Stimulated activated CD4-positive, alpha-beta T cell treated with anti-CD3 and anti-CD28 coated beads, Interleukin-1b, Interleukin-23, amount 100 ng/mL, for 24 hours (primary cell): ENCODE measurements at places on chromosomes 7 and 10.

- no peak for DNase-seq
Measured at GRCh38 chr10:52818019-52818418, 45.4 kb upstream of the MBL2 start.

DNA sequence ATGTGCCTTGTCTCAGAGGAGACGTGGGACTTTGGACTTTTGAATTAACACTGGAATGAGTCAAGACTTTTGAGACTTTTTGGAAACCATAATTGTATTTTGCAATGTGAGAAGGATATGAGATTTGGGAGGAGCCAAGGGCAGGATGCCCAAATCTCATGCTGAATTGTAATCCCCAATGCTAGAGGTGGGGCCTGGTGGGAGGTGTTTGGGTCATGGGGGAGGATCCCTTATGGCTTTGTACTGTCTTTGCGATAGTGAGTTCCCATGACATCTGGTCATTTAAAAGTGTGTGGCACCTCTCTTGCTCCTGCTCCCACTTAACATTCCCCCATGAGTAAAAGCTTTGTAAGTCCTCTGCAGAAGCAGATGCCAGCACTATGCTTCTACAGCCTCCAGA, 39.2 kb downstream of the DNAJC9 start:
- no peak for DNase-seq

GRCh38 chr10:67772894-67773511, 65.0 kb downstream of the DNAJC12 start:
- no peak for DNase-seq

DNA sequence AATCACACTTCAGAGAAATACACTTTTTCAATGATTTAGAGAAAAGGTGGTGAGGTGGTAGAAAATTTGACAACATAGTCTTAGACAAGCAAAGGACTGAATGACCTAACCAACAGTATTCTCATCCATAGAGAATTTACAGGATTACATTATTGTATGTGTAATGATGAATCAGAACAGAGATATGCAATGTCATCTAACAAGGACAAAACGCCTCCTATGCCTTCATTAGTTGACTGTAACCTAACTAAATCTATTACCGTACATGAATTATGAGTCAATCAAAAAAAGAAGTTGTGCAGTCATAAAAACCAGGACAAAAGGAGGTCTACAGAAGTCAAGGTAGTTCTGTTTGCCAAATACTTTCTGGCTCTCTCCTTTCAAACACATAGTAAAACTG, 66.5 kb downstream of the RAB11FIP2 start:
- no peak for DNase-seq

DNA sequence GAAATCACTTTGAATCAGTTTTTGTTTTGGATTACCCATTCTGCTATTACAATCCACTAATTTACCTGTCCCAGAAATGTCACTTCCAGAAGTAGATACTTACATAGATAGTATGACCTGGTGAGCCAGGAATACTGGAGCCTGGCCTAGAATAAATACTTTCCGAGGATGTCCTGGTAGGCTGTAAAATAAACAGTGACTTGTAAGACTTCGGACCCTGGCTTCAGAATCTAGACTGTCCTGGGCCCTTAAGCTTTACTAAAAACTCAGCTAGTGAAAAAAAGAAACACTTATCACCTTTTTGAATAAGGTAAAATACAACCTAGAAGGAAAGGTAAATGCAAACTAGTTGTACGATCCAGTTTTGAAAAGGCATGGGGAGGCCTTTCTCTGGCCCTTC, 69.5 kb upstream of the AFAP1L2 start:
- no peak for DNase-seq

GRCh38 chr7:137992550-137993394, 9.1 kb downstream of the CREB3L2 start:
- DNase-seq, result no peak

GRCh38 chr7:19491821-19492452, 216.9 kb downstream of the POLR1F start:
- DNase-seq, result no peak

GRCh38 chr10:75400771-75401568, 594 bp downstream of the ZNF503 start:
- no peak for DNase-seq

DNA sequence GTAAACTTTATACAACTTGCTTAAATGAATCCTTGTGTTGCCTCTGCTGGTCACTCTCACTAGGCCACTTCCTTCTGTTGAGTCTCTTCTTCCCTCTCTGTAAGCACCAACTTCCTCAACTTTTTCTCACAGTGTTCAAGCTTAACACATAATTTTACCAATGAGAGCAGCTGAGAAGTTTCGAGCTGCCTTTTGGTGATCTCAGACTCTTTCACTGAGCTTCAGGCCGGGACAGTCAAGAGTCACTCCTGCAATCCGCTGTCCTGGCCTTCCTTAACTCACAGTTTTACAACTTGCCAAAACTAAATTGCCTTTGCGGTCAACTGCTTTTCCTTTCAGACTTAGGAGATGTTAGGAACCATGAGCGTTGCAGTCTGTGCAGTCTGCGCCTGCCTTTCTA, 47.4 kb downstream of the PRPF18 start:
- no peak for DNase-seq

DNA sequence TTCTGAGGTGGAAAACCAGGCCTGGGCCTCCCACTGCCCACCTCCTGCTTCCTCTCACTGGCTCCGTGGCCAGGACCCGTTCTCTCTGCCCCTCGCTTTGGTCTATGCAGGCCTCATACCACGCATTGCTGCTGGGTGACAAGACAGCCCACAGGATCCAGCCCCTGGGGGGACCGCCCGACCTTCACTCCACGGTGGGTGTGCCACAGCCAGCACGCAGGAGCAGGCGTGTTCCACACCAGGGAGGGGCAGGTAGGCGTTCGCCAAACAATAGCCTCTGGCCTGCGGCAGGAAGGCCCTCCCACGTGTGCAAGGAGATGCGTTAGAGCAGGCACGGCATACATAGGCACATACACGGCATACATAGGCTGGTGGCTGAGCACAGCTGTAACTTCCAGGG, 233.4 kb downstream of the WDR37 start:
- no peak for DNase-seq

GRCh38 chr10:90133606-90134005, 432.2 kb downstream of the KIF20B start:
- DNase-seq, result no peak

DNA sequence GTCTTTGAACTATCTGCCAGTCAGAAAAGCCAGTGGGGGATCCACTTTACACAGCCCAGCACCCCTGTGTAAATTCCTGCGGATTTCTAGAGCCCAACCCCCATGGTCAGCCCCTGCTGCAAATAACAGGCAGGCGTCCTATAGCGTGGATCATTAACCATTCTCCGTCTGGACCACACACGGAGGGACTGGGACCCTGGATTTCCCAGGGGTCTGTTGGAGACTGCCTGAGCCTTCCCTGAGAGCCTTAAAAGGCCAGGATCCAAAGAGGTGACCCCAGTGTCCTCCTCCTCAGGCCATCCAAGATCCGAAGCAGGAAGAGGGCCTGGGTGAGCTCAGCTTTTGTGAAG, 11.2 kb upstream of the GRID1 start:
- DNase-seq, result no peak

- DNase-seq, result no peak
Measured at GRCh38 chr7:13241416-13241815, 554.0 kb downstream of the ARL4A start.

DNA sequence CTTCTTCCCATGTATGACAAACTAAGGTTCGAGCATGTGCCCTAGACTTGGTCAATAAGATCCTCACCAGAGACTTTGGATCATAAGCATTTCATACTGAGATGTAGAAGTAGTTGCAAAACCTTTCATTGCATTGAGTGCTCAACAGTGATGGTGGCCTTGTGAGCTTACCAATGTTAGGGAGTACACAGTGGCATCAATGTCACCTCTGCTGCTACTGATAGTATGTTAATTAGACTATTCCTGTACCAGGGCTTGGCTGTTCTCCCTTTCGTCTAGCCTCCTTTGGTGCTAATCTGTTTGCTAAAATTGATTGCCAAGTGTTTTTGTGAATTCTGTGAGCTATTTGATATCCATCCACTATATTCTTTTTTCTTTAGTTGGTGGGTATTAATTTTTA, 264.5 kb upstream of the SEMA3C start:
- DNase-seq, result no peak

DNA sequence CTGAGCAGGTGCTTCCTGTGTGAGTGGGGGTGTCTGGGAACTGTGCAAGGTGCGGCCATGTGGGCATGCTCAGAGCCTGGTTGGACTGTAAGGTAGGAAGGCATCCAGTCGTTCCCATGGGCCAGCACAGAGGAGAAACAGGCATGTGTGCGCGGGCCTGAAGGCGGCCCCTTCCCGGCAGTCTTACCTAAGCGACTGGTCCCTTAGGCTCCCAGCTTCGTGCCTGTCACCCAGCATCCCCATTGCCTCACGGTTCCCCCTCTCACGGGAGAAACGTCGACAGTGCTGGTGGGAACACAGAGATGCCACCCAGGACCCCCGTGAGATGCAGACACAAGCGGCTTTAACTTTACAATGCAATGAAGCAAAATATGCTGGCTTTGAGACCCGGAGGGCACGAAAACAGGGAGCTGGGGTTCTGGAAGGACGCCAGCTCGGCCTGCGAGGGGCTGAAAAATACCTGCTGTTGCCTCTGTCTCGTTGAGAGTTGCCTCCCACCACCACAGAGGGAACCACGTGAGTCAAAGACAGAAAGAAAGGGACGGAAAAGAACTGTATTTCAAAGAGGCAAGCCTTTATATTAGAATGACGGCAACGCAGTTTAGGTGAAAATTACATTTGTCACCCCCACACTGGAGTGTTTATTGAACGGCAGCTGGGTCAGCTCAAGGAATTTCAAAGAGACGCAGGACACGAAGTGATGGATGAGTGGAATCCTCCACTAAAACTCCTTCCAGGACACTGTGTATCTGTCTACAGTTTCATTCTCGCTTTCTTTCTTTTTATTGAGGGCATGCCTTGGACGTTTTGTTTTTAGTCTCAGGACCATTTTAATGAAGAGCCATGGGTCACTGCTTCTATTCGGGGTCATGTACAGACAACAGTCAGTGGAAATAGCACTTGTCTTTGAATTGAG, 128.4 kb downstream of the DNAJB6 start:
- no peak for DNase-seq

DNA sequence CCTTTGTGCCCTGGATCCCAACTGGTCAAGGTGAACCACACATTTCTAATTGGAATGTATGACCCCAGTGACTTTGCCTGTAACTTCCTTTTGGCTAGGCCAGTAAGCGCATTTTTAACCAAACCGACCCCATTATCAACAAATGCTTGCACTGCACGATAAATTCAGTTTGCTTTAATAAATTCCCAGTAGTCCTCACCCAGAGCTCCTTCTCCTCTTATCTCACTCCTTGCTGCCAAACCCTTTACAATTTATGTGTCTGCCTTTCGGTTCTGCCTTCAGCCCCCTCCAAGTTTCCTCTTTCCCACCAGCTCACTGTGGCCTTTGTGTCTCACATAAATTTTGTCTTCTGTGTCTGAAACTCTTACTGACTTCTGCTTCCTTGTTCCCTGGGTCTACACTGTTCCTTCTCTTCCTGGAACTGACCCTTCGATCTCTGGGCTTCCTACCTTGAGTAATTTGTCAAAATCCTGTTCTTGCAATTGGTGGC, 59.0 kb downstream of the TBXAS1 start:
- DNase-seq, result no peak

DNA sequence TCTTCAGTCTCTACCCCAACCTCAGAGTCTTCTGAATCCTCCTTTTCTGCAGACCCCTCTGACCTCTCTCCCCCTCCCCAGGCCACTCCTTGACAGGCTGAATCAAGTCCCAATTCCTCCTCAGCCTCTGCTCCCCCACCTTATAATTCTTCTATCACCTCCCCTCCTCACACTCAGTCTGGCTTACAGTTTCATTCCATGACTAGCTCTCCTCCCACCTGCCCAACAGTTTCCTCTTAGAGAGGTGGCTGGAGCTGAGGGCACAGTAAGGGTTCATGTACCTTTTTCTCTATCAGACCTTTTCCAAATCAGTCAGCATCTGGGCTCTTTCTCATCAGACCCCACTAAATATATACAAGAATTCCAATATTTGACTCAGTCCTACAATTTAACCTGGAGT, 14.6 kb upstream of the LRRC61 start:
- no peak for DNase-seq

- no peak for DNase-seq
Measured at GRCh38 chr7:77649716-77650349, 46.4 kb upstream of the RSBN1L start.

DNA sequence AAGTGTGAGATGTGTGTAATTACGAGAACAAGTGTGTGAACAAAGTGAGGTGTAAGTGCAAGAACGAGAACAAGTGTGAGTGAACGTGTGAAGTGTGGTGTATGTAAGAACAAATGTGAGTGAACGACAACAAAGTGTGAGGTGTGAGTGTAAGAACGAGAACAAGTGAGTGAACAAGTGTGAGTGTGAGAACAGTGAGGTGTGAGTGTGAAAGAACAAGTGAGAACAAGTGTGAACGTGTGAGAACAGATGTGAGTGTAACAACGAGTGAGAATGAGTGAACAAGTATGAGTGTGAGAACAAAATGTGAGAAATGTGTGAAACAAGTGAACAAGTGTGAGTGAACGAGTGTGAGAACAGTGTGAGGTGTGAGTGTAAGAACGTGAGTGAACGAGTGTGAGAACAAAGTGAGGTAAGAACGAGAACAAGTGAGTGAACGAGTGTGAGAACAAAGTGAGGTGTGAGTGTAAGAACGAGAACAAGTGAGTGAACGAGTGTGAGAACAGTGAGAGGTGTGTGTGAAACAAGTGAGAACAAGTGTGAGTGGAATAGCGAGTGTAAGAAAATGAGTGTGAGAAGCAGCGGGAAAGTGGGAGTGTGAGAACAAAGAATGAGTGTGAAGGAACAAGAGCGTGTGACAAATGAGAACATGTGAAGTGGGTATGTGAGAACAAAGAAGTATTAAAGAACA, 47.2 kb downstream of the ESYT2 start:
- no peak for DNase-seq

DNA sequence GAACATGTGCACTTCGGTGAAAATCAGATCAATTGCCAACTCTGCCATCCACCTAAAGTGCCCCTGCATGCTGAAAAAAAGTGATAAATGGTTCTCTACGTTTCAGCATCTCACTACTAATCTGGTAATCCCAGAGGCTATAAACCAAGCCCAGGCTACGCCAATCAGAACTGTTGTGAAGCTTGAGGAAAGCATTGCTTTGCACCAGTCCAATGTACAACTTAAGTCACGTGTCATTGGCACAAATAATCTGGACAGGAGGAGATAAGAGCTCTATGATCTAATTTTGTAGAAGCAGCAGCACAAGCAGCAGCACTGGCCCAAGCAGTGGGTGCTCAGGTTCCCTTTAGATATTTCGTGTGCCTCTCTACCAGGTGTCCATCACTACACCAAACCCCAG, 4.4 kb upstream of the EGR2 start:
- no peak for DNase-seq

GRCh38 chr10:120039046-120039445, 146.5 kb downstream of the SEC23IP start:
- no peak for DNase-seq

- no peak for DNase-seq
Measured at GRCh38 chr10:132104471-132105301, 38.9 kb downstream of the JAKMIP3 start.

DNA sequence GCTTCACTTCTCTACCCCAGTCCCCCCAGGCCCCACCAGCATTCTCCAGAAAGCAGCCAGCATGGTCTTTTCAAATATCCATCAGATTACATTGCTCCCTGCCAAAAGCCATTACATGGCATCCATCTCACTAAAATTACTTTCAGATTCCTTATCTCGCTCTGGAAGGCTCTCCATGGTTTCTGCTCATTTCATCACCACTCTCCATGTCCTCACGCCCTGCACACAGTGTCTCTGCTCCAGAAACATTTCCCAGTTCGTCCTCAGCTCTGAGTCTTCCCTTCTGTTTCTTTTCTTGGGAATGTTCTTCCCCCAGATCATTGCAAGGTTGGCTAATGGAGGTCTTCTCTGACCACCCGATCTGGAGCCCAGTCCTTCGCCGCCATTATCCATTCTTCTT, 499.1 kb downstream of the KCNMA1 start:
- no peak for DNase-seq

GRCh38 chr7:128962899-128963298, 25.2 kb downstream of the IRF5 start:
- DNase-seq, result no peak
